ENCODE measurements at places on chromosomes 2 and 18.
A peak's percentile ranks its signal among the peaks of the same experiment; 100 is the strongest.

DNA sequence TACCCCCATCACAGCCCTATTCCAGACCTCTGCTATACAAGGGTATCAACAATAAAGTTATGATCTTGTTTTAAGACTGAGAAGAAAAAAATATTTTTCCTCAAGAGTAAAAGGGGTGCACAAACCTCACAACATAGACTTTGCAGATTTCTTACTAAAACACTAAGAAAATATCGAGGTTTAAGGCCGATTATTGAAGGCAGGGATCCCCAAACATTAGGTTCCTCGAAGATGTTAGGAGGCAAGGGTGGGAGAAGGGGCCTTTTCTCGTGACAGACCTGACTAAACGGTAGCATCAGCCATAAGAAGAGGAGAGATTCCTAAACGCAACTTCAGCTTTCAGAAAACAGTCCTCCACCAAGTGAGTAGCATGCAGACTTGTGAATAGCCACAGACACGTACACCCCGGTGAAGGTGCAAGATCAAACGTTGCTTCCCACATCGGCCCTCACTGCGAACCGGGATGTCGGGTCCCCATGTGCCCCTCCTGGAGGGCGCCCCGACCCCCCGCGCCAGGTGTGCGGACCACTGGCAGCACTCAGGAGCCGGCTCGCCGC lies 678 bp downstream of the PIAS2 start:
- peak; percentile 74 for DNase-seq

DNA sequence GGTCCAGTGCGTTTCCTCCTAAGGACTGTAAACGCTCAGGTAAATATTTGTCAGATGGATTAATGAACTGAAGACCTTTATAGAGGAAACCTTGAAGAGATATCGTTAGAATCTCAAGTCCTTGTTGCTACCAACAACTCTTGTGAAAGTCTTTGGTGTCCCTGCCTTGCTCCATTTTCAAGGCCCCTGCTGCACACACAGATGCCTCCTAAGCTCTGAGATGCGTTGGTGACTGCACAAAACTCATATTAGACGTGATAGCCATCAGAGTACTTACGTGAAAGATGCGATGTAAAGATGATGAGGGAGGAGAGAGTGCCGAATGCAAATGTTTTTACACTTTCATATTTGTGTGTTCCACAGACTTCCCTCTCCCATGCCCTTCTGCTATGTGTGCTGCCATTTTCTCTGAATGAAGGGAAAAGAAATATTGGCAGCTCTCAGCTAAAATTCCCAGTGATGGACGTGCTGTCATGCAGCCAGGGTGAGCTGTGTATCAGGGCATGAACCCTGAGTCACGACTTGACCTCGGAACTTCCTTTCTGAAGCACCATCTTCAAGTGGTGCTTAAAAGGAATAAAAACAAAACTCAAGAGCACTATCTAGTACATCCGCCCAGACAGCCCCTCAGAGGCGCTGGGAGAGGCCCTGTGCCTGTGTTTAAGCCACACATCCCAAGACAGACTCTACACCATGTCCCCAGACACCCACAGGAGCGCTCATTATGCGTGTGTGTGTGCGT lies 117.4 kb downstream of the FAM210A start:
- DNase-seq = no peak

DNA sequence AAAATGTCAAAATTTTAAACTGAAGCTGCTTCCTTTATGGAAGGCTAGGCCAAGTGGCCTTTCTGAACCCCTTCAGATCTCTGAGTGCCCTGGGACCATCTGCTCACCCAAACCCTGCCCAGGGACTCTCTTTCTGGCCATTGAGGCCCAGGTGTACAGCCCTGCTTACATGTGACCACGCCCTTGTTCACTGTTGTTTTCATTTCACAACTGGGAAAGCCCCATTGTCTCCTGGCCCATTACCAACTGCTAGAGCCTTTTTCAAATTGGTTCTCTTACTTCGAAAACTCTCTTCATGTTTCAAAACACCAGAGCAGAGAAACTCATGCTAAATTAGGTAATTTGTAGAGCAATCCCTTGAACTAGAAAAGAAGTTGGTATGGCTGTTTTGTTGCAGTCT lies 219.5 kb upstream of the TANK start:
- no peak for DNase-seq

DNA sequence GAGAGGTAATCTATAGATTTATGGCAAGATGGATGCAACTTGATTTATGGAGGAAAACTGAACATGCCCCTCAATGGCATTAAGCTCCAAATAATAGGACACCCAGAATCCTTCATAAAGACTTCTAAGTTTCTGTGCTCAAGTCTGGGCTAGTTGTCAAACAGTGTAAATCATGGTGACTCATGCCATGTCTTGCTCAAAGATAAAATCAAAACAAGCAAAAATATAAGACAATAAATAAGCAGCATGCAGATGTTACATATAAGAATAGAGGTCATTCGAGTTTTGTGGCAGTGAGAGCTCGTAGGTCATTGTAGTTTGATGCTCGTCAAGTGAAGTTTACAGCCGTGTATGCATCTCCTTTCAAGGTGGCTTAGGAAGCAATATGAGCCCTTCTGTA lies 403.2 kb downstream of the THSD7B start:
- DNase-seq = no peak

DNA sequence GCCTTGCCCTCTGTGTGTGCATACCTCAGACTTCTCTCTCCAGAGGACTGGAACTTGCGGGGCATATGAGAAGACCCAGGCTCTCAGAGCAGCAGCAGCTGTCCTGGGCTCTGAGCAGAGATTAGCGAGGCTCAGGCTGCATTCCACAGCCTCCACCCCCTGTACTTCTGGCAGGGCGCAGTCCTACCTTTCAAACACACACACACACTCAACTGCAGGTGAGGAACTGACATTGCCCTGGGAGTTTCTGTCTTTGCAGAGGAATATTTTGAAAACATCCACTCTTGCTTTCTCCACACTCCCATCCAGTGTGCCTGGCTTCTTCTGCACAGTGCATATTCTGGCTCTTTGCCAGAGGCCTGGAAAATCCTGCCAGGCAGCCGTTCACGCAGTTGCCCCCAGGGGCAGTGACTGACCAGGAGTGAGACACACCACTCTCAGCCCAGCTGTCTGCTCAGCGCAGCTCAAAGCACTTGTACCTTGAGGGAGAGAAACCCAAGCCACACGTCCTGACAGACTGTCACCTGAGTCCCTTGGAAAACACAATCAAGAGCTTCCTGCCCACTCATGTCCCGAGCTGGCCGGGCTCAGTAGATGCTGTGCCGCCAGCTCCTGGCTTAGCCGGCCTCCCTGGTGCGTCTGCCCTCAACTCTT lies 460.8 kb downstream of the RNF144A start:
- peak; percentile 49 for DNase-seq

DNA sequence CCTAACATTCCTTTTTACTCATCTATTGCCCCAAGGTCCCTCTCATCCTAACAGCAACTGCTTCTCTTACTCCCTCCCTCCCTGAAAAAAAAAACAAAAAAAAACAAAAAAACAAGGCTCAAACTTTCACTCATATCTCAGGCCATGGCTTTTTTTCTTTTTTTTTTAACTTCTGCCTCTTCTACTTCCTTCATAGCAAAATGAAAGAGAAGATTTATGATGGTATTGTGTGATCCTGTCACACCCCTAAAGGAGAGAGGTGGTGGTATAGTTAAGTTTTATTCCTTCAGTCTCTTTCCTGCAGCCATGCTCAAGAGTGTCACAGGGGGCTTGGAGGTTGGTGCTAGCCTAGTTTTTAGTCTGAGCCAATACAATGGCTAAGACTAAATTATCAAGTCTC lies 21.5 kb upstream of the EPC2 start:
- no peak for DNase-seq

- DNase-seq = no peak
Measured at GRCh38 chr18:22434973-22435608, 17.4 kb upstream of the CTAGE1 start.

- DNase-seq = no peak
Measured at GRCh38 chr2:120018549-120018948, 5.7 kb downstream of the EPB41L5 start.

- DNase-seq = no peak
Measured at GRCh38 chr2:81195774-81196382, 891.3 kb upstream of the LRRTM1 start.

DNA sequence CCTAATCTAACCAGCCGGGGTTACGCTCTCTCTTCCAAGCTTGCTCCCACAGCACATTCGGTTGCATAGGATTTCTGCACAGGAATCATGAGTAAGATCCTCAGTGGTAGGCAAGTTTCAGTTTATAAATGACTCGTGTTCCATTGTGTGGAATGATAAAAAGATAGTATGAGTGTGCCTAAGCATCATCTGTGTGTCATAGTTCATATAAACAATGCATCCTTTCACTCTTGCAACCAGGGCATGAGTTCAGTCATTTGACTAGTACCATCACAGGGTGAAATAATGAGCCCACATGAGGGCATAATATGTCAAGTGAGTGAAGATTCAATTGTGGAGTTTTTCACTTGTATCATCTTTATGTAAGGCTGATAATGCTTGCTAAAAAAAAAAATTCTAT lies 417.1 kb upstream of the CDH2 start:
- DNase-seq = no peak

GRCh38 chr2:68901199-68901514 lies 30.0 kb upstream of the BMP10 start:
- no peak for DNase-seq

DNA sequence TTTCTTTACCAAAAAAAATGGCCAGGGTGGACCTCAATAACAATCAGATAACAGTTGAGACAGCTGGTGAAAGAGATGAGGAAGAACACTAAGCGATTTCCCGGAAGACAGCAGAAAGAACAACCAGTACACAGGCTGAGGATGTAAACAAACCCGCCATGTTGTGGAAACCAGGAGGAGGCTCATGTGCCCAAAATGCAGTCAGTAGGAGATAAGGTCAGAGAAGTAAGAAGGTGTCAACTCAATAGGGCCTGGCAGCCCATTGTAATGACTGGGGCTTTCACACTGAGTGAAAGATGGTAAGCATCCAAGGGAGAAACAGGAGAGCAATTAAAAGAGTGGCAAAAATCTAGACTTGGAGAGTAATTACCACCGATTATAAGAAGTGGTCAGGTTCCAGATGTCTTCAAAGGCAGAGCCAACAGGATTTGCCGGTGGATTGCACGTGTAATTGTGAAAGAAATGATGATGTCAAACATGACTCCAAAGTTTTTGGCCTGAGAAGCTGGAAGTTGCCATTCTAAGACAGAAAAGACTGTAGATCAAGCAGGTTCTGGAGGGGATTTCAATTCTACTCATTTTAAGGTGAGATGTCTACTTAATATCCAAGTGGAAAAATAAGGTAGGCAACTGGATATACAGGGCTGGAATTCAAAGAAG lies 77.7 kb upstream of the CYP1B1 start:
- no peak for DNase-seq

DNA sequence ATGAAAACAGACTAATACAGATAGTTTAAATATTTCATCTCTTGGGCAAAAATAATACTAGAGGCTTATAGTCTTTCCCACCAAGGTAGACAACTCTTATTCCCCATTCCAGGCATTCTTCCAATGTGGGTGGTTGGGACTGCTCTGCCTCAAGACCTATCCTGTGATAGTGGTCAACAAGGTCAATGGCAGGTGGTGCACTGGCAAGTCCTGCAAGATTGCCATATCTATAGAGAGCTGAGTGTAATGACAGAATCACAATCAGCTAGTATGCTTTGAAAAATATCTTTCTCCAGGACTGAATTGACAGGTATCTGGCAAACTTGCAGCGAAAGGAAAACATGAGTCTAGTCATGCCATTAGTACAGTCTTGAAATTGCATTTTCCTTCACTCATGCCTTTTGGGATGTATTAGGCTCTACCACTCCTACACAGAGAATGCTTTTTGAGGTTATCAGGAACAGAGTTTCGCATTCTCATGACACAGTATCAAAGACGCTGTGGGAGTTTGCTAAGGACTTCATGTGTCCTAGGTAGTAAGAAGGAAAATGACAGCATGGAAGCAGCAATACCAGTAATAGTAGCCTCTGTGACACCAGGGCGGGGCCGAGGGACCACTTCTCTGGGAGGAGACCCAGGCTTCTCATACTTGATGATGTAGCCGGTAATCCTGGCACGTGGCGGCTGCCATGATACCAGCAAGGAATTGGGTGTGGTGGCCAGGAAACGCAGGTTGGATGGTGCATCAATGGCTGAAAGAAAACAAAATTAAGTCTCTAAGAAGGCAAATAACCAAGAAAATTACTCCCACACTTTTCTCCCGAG lies 61.0 kb downstream of the FN1 start:
- no peak for DNase-seq

GRCh38 chr18:37559194-37559593 lies 6.4 kb downstream of the CELF4 start:
- no peak for DNase-seq

DNA sequence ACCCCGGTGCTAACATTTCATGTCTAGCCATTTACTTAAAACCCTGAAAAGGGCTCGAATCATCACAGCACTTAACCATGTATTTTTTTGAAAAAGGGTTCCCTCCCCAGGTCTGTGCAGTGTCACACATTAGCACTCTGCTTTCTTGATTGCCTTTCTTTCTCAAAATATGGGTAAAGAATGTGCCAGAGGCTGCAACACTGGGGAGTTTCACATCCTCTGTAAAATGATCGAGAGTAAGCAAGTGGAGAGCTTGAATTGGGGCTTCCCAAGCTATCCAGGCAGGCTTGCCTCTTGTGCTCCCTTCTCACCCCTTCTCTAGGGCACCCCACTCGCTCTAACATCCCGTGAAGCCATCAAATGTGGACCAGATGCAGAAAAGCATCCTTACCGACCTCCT lies 177.0 kb upstream of the CCDC68 start:
- DNase-seq = no peak

- DNase-seq = no peak
Measured at GRCh38 chr2:43383533-43383932, 157.1 kb upstream of the ZFP36L2 start.

DNA sequence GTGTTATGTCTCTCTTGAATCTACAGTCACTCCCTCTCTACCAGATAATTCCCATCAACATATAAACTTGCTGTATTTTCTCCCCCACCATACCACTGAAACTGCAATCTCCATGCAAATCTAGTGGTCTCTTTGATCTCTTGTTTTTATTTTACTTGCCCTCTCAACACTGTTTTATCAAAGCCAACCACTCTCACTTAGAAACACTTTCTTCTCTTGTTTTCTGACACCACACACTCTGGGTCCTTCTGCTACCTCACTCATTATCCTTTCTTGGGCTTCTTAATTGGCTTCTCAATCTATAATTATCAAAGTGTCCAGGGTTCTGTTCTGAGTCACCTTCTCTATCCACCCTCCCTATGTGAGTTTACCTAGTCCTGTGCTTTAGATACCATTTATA lies 2.0 kb upstream of the MCFD2 start:
- DNase-seq = no peak

GRCh38 chr2:6545795-6546194 lies 319.9 kb downstream of the CMPK2 start:
- no peak for DNase-seq

GRCh38 chr2:28274911-28275685 lies 117.6 kb upstream of the FOSL2 start:
- no peak for DNase-seq

GRCh38 chr2:228140934-228141528 lies 40.5 kb downstream of the SPHKAP start:
- DNase-seq = no peak

GRCh38 chr2:57444752-57445430 lies 601.7 kb upstream of the VRK2 start:
- DNase-seq = no peak

All from right kidney (tissue), 9 donors.